ENCODE measurements at places on chromosomes 11 and 22. TPM values are rescaled to one million over a fixed set of nuclear protein-coding genes. Genes with fewer than 3 reads are reported as not detected.

The TBX1 gene
- 6.8 TPM for total RNA-seq

The RAB39A gene
- 0.67 TPM for total RNA-seq

GRCh38 chr22:35506259-35506570 lies 34.4 kb upstream of the RASD2 start:
- no peak for DNase-seq

GRCh38 chr11:64364435-64364834 lies 5.5 kb downstream of the RPS6KA4 start:
- no peak for DNase-seq

GRCh38 chr11:111018566-111018965 lies 227.0 kb upstream of the POU2AF2 start:
- no peak for DNase-seq

Measured in astrocyte (in vitro differentiated cells and primary cell).